COR-L47 (cell line): ENCODE measurements at places on chromosomes 13 and 19.

- DNase-seq: no peak
Measured at GRCh38 chr13:74158028-74158427, 23.8 kb upstream of the KLF12 start.

DNA sequence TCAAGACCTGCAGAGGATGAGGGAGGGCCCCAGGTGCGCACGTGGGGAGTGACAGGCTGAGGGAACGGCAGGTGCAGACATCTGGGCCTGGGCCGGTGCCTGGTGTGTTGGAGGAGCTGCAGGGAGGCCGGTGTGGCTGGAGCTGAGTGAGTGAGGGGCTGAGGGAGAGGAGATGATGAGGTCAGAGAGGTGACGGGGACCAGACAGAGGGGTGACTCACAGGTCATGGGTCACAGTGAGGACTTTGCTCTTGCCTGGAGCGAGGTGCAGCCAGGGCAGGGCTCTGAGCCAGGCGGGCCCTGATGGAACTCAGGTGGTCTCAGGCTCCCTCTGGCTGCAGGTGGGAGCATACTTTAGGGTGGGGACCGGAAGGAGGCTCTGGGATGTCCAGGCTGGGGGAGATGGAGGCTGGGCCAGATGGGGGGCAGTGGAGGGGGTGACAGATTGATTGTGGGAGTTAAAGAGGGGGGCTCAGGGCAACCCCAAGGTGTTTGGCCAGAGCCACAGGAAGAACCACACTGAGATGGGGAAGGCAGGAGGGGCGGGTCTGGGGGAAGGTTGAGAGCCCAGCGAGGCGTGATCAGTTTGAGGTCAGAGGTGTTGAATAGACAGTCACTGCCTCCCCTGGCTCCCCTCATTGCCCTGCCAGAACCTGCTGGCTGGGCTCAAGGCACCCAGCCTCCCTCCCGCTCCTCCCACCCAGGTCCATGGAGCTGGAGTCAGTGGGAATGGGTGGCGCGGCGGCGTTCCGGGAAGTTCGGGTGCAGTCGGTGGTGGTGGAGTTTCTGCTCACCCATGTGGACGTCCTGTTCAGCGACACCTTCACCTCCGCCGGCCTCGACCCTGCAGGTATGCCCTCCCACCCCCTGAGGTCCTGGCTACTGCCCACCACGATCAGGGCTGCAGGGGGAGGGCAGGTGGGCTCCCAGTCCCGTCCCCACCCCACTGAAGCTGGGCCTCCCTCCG, 8.4 kb downstream of the ARHGAP33 start:
- DNase-seq: no peak

GRCh38 chr19:5541456-5541855, 26.3 kb downstream of the TINCR start:
- no peak for DNase-seq

- DNase-seq: peak; percentile 92
Measured at GRCh38 chr19:934865-935479, 9.1 kb downstream of the ARID3A start.

DNA sequence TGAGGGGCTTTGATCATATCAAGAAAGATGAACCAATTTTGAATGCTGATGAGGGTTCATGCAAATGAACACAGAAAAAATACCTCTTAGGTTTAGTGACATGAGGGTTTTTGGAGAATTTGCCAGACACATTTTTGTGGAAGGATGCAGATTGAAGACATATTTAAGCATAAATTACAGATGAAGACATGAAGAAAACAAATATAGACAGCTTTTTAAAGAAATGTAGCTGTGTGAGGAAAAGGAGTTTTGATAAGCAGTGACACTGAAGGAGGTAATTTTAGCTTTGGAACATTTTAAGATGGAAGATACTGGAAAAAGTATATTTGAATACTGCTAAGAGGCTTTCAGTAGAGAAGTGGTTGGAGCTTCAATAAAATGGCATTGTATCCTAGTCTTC, 810.8 kb upstream of the GPC6 start:
- DNase-seq: no peak

DNA sequence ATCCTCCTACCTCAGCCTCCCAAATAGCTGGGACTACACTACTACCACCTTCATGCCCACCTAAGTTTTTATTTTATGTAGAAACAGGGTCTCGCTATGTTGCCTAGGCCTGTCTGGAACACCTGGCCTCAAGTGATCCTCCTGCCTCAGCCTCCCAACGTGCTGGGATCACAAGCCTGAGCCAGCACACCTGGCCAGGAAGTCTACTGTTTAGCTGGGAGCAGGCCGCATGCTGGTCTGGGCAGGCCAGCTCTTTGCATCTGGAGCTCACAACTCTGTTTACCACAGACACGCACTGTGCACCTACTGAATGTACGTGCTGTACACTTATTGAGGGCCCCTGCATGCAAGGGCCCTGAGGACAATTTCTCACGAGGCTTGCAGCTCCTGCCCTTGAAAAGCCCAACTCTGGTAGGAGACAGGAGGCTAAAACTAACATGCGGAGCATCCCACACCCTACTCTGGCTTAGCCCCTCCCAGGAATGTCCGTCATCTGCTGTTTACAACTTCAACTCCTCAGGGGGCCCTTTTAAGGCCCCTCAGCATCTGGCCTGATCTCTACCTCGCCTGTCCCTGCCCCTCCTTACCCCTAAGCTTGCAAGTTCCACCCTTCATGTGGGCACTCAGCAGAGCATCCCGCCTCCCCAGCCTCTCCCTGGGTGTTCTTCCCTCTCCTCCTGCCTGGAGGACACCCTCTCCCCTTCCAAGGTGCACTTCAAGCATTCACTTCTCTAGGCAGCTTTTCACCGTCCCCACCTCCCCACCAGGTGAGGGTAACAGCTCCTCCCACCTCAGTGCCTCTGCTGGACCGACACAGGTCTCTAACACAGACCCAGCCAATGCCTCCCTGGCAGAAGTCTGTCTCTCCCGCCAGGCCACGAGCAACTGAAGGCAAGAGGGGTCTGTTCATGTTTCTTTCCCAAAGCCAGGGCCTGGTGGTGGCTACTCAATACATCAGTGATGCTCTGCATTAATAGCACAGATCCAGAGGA, 114.2 kb upstream of the UQCRFS1 start:
- DNase-seq: no peak

DNA sequence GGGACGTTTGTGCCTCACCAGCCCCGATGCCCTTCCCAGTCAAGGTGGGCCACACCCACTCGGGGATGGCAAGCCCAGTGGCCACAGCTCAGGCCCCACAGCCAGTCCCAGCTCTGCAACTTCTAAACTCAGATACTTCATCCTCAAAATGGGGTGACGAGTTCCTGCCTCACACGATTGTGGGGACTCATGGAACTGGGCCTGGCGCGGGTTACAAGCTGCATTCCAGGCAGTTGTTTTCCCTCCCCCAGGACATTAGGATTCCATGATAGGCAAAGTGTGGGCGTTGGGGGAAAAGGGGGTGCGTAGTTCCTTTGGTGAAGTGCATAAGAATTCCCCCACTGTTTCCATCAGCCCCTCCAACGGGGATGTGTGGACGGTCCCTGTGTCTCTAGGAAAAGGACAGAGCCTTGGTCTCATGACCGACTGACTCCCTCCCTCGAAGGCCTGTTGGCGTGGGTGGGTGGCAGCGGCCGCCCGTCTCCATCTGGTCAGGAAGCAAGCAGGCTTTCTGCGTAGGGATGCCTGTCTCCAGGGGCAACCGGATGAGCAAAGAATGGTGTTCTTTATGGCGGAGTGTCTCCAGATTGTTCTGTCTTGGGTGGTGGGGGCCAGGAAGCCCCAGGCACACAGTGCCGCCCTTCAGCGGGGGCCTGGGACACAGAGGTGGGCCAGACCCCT, 21.1 kb upstream of the NPAS1 start:
- DNase-seq: no peak

DNA sequence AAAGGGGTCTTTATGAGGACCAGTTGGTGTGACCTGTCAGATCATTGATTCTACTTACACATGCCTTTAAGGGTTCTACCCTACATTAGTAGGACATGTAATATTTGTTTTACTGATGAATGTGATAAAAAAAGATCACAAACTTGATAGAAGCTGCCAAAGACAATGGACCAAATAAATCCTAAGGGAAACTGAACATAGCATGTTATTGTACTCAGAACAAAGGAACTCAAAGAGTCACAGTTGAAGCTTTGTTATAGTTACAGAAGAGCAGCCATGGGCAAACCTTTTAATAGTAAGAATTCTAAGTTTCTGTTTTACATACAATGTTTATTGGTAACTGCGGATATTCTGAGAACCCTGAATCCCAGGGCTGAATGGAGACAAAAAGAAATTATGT, 780.1 kb downstream of the SLITRK6 start:
- no peak for DNase-seq

DNA sequence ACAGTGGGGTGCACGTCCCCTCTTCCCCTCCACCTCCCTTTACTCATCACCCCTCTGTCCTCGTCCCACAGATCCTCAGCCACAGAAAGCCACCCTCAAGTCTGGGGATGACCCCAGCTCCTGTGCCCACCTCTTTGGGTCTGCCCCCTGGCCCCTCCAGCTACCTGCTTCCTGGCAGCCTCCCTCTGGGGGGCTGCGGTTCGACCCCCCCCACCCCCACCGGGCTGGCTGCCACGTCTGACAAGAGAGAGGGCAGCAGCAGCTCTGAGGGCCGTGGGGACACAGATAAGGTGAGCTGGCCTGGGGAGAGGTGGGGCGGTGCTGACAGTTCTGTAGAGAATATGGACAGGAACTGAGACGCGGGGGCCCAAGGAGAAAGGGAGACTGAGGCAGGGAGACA, 11.1 kb downstream of the IRF3 start:
- no peak for DNase-seq

- peak; percentile 90 for DNase-seq
Measured at GRCh38 chr19:19320361-19321140, at the start of the genes MAU2 and SUGP1. Gene MAU2, plus strand, starts transcription at chr19:19320829. Its CDS starts 31 bp downstream, at chr19:19320860. Gene SUGP1, minus strand, starts transcription at chr19:19320509. Its CDS starts 13 bp downstream, at chr19:19320496.

DNA sequence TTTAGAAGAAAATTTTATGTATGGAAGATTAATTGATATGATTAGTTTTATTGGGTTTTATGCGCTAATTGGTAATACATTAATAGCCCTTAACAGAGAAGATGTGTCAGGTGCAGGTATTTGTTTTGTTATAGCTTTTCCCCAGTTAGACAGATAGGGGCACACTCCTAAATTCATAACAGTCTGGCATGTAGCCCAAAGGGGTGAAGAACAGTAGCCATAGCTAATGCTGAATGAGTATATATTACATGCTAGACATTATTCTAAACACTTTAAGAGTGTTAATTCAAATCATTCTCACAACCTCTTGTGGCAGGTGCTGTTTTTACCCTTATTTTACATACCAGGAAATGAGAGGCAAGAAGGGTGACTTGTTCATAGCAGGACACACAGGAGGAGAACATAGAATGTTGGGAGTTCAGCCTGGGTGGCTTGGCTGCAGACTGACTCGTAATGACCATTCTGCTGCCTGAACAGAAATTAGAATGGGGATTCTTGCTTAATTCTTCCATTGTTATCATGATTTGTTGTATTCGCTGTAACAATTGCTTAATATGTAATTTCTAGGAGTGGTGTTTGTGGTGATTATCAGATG, 20.1 kb downstream of the PCCA start:
- no peak for DNase-seq

- DNase-seq: no peak
Measured at GRCh38 chr13:99357941-99358340, 50.7 kb upstream of the GPR183 start.

- DNase-seq: no peak
Measured at GRCh38 chr19:10670876-10671804, 17.0 kb downstream of the ILF3 start.

- no peak for DNase-seq
Measured at GRCh38 chr19:47228937-47229675, 1.9 kb downstream of the BBC3 start.

- DNase-seq: no peak
Measured at GRCh38 chr13:106090001-106090400, 445.5 kb downstream of the EFNB2 start.

- DNase-seq: no peak
Measured at GRCh38 chr13:45021250-45021649, 31.9 kb downstream of the GPALPP1 start.

DNA sequence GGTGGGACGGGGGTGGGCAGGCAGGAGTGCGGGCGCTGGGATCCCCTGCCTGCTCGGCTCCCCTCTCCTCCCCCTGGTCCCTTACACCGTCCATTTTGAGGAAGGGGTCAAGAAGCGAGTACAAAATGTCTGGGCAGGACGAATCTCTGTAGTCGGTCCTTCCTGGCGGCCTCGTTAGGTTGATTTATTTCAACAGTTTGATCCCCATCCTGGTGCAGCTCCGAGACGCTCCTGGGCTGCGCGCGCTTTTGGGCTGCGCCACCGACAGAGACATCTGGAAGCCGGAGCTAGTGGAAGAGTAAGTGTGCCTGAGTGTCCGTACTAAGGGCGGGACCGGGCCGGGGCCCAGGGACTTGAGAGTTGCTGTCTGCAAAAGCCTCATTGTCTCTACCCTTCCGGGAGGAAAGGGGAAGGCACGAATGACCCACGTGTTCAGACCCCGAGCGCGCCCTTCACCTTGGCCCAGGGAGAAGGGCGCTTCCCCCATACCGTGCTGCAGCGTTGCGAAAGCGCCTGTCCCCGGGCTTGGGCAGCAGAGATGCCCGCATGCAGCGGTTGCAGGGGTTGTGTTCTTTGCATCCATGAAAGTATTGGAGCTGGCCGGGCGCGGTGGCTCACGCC, 1.8 kb downstream of the ZNF114 start:
- DNase-seq: peak; percentile 15

- no peak for DNase-seq
Measured at GRCh38 chr13:51959773-51960172, 51.5 kb downstream of the ATP7B start.

GRCh38 chr13:46868091-46868490, 28.8 kb downstream of the HTR2A start:
- DNase-seq: no peak

GRCh38 chr13:46565808-46566750, 13.1 kb downstream of the LRCH1 start:
- DNase-seq: no peak

GRCh38 chr19:7852851-7853769, 21.1 kb downstream of the PRR36 start:
- DNase-seq: peak; percentile 94

GRCh38 chr13:49410477-49410876, 33.4 kb downstream of the CAB39L start:
- DNase-seq: no peak

DNA sequence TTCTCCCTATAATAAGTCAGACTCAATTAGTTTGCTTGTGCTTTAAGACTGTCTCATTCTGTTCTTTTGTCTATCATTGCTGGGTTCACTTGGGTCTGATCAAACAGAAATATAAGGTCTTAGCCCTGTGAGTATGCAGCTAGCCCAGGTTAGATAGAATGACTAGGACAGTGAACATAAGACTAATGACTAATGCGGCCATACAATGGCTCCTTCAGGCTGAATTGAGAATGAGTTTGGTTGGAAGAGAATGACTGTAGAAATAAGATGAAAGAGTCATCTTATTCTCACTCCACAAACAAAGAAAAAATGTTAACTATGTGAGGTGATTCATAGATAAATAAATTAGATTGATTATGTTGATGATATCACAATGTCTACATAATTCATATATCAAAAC, 50.1 kb upstream of the OBI1 start:
- DNase-seq: no peak

DNA sequence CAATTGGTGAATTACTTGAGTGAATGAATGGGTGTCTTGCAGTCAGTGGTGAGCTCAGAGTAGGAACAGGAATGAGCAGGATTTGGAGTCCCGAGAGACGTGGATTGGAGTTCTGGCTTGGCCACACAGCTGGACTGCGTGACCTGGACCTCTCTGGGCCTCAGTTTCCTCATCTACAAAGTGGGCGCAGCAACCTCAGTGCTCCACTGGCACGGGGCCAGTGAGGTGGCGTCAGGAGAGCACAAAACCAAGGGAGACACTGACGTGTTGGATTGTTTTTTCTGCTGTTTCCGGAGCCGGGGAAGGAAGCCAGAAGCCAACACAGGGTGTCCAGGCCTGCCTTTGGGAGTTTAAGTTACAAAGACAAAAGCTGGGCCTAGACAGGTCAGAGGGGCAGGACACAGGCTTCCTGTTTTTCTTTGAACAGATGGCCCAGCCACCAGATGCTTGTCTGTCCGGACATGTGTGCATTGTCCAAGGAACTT, 6.5 kb upstream of the DOCK6 start:
- no peak for DNase-seq
